ENCODE measurements at places on chromosomes 1 and 21. TPM values are rescaled to one million over a fixed set of nuclear protein-coding genes. Genes with fewer than 3 reads are reported as not detected.

DNA sequence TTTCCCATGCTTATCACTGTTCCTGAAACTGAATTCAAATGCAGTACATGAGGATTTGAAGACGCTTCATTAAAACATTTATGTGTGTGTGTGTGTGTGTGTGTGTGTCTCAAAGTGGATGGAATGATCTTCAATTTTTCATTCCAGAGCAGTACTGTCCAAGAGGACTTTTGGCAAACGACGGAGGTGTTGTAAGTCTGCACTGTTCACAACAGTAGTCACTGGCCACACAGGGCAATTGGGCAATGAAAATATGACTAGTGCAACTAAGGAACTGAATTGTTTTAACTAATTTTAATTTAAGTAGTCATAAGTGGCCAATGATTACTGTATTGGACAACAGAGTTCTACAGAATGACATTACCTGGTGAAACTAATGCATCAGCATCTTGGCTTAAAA, 5.0 kb downstream of the TAF5L start:
- DNase-seq, result peak; percentile 84
- no peaks in the 10 kb centered on the region for H3K36me3 ChIP-seq
- no peak overlapping the region for H3K4me3 ChIP-seq
- H3K4me1 ChIP-seq, result peaks cover 45% of the 10 kb centered on the region
- no peak overlapping the region for H3K27ac ChIP-seq
- no peaks in the 10 kb centered on the region for H3K27me3 ChIP-seq

- H3K36me3 ChIP-seq, result no peaks in the 10 kb centered on the region
- H3K27me3 ChIP-seq, result peaks cover 34% of the 10 kb centered on the region
- no peak for DNase-seq
- no peak overlapping the region for H3K27ac ChIP-seq
- H3K4me3 ChIP-seq, result peak overlapping the region; percentile 1
Observed at GRCh38 chr1:245166471-245166885, 11.7 kb downstream of the KIF26B start.

ACP6 gene
- 40.5 TPM for total RNA-seq

DNA sequence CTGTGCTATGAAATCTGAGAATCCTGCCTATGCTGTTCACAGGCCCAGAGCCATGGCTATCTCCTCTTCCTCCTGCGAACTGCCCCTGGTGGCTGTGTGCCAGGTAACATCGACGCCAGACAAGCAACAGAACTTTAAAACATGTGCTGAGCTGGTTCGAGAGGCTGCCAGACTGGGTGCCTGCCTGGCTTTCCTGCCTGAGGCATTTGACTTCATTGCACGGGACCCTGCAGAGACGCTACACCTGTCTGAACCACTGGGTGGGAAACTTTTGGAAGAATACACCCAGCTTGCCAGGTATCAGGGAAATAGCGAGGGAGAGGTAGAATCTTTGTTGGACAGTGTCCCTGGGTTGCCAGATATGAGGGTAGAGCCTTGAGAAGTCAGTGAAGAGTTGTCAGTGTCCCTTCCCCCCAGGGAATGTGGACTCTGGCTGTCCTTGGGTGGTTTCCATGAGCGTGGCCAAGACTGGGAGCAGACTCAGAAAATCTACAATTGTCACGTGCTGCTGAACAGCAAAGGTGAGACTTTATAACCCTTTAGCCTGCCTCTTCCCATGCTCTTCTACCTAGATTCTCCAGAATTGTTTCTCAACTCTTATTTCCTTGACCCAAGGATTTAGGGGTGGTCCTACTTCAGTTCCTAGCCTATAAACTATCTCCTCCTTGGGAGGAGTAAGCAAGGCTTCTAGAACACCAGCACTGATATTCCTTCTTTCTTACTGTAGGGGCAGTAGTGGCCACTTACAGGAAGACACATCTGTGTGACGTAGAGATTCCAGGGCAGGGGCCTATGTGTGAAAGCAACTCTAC, 1.4 kb downstream of the NIT1 start:
- DNase-seq, result peak; percentile 90
- H3K27ac ChIP-seq, result peak overlapping the region; percentile 95
- H3K27me3 ChIP-seq, result no peaks in the 10 kb centered on the region
- H3K36me3 ChIP-seq, result peaks cover 76% of the 10 kb centered on the region

DNA sequence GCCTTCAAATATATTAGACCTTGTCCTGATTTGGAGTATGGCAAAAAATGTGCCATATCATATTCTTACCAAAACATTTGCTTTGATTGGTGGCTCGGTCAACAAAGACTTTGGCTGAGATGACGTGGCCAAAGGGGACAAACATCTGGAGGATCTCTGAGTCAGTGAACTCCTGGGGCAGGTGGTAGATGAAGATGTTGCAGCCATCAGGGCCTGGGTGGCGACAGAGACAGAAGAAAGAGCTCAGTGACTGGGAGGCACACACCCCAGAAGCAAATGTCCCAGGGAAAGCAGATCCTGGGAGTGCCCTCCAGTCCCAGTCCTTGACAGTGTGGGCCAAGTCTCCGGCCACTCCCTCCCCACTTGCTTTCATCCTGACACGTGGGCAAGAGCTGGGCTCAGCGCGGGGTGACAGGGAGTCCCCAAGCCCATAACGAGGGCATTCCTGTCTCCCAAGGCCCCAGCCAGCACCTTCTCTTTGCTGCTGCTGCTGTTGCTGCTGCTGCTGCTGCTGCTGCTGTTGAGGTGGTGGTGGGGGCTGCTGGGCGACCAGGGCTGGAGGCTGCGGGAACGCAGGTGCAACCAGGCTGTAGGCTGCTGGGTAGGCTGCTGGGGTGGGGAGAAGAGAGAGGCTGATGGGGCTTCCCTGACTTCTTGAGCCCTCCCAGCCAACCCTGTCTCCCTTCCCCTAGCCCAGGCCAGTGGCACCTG, 10.7 kb downstream of the CELF3 start:
- H3K27me3 ChIP-seq, result no peaks in the 10 kb centered on the region
- H3K4me1 ChIP-seq, result peaks cover 6% of the 10 kb centered on the region
- H3K36me3 ChIP-seq, result peaks cover 19% of the 10 kb centered on the region
- DNase-seq, result peak; percentile 27
- no peak overlapping the region for H3K27ac ChIP-seq

MPZ gene
- total RNA-seq, result 0.29 TPM

KCNN3 gene
- total RNA-seq, result not detected

DNA sequence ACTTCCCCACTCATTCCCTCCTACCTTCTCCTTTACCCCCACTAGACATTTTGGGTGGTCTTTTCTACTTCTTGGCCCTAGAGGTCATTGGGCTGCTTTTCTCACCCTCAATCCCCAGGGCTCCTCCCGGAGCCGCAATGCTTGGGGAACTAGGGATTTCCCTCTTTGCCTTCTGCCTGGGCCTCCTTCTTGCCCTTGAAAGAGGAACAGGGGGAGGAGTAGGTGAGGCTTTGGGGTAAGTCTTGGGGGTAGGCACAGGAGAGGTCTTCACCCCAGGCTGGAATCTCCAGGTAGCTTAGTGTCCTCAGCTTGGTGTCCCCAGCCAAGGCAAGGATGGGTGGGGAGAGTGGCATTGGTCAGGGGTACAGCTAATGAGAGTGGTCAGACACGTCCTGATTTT, 56.2 kb upstream of the EPS8L3 start:
- H3K36me3 ChIP-seq, result peaks cover 7% of the 10 kb centered on the region
- no peaks in the 10 kb centered on the region for H3K27me3 ChIP-seq
- no peak overlapping the region for H3K4me3 ChIP-seq
- H3K27ac ChIP-seq, result no peak overlapping the region

AVPR1B gene
- total RNA-seq, result not detected

BCAR3 gene
- total RNA-seq, result 83.6 TPM

CXADR gene
- 7.9 TPM for total RNA-seq

DNA sequence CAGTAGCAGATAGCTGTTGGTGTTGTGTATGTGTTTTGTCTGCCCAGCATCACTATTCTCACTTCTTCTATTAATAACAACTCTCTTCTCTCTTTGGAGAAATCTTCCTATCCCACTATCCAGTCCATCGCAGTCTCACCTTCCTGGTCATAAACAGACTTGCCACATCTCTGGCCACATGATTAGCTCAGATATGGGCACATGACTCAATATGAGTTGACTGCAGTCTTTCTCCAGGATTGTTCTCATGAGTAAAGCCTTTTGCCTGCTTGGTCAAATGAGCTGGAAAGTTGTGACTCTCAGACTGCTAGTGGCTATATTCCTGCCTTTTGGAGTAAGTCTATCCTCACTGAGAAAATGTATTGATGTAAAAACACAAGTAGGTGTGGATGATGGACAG, 32.9 kb upstream of the TADA1 start:
- H3K27ac ChIP-seq, result no peak overlapping the region
- no peaks in the 10 kb centered on the region for H3K4me1 ChIP-seq
- H3K4me3 ChIP-seq, result no peak overlapping the region
- no peaks in the 10 kb centered on the region for H3K27me3 ChIP-seq
- H3K36me3 ChIP-seq, result peaks cover 6% of the 10 kb centered on the region

LRRN2 gene
- total RNA-seq, result not detected

DNA sequence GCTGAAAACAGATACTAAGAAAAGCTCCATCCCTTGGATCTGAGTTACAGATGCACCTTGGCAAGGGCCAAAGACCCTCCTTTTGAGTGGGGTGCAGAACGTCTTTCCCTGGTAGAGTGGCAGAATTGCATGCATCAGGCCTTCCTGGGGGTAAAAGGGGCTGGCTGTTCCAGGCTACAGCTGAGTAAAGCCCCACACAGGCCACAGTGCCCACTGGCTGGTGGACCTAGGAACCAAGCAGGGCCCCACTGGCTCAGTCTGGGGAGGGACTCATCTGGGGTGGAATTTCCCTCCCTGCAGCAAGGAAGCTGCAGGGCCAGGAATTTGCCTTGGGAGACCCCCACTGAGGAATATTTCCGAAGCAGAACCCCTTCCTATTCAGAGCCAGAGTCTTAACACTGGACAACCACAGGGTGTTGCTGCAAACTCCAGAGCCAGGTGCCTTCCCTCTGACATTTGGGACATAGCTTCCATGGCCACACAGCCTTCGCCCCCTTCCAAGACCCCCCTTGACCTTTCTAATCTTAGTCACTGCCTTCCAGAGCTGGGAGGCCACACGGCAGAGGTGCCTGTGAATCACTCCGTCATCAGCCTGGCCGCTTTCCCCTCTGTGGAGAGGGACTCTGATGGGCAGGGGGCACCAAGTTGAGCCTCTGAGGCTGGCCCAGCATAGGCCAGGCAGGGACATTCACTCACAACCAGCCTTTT, 52.5 kb downstream of the LACTBL1 start:
- no peak overlapping the region for H3K27ac ChIP-seq
- no peaks in the 10 kb centered on the region for H3K36me3 ChIP-seq
- peaks cover 5% of the 10 kb centered on the region for H3K4me1 ChIP-seq
- H3K27me3 ChIP-seq, result peaks cover 17% of the 10 kb centered on the region

SPATA21 gene
- total RNA-seq, result not detected

RBM11 gene
- 3.9 TPM for total RNA-seq

PLK3 gene
- 47.2 TPM for total RNA-seq

MYBPH gene
- total RNA-seq, result not detected

SLAMF6 gene
- total RNA-seq, result not detected

- H3K4me1 ChIP-seq, result no peaks in the 10 kb centered on the region
- DNase-seq, result no peak
- H3K27ac ChIP-seq, result no peak overlapping the region
- H3K36me3 ChIP-seq, result no peaks in the 10 kb centered on the region
Observed at GRCh38 chr1:57901208-57901919, 477.5 kb upstream of the DAB1 start.

GRCh38 chr1:38677756-38678155, 181.8 kb downstream of the RRAGC start:
- H3K36me3 ChIP-seq, result no peaks in the 10 kb centered on the region
- DNase-seq, result no peak
- peaks cover 38% of the 10 kb centered on the region for H3K27me3 ChIP-seq

DNA sequence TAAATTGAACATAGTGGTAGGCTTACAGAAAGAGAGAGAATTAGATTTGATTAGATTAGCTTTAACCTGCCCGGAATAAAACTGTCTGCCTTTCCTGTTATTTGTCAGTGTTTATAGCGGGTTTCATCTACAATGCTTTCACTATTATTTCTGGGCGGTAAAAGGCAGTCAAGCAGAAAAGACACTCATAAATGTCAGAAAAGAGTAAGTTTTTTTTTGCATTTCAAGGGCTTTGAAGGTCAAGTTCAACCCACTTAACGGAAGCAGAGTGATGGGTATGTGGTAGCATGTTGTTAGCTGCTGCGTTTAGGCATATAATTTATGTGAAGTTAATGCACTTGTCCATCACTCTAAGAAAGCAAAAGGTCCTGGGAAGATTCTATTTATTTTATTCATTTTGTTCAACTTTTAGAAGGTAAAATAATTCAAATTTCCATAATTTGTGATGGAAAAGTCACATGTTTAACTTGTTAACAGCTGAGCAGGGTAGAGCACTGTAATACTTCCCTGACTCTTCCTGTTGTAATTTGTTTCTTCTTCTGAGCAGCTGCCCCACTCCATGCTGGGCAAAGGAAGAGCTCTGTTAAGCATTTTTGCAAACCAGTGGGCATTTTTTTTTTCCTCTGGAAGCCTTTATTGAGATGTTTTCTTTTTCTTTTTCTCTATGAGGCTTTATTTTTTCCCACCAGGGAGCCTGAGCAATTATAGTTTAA, 220.1 kb downstream of the ST6GALNAC3 start:
- H3K4me3 ChIP-seq, result no peak overlapping the region
- peaks cover 29% of the 10 kb centered on the region for H3K27me3 ChIP-seq
- no peak overlapping the region for H3K27ac ChIP-seq
- DNase-seq, result no peak

DNA sequence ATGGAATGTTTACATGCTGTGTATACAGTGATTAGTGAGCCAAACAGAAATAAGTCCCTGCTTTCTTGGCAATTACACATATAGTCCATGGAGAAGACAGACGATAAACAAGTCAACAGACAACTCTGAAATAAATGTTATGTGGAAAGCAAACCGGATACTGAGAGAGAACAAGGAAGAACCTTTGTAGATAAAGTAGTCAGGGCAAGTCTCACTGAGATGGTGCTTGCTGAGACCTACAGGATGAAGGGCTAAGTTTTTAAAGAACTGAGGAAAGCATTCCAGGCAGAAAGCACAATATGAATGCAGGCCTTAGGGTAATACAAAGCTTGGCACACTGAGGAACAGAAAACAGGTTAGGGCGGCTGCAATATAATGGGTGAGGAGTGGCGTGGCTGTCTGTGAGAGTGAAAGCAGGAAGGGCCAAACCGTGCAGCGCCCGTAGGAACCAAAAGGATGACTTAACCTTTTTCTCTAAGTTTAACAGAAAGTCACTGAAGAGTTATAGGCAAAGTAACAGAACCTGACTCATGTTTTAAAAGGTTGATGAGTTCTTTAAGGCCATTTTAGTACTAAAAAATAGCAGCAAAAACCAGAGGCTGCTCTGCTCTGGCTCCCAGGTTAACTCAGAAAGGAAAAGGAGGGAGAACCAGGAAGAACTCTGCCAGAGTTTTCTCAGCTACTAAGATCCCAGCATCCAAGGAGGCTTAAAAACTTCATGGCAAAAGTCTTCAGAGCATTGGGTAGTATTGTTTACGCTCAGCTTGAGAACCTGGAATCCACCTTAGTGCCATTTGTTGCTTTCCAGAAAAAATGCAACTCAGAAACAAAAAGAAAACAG, 8.7 kb upstream of the TTF2 start:
- H3K36me3 ChIP-seq, result peaks cover 4% of the 10 kb centered on the region
- H3K27me3 ChIP-seq, result no peaks in the 10 kb centered on the region
- peaks cover 12% of the 10 kb centered on the region for H3K4me1 ChIP-seq
- H3K4me3 ChIP-seq, result peak overlapping the region; percentile 6
- peak overlapping the region; percentile 65 for H3K27ac ChIP-seq

DNA sequence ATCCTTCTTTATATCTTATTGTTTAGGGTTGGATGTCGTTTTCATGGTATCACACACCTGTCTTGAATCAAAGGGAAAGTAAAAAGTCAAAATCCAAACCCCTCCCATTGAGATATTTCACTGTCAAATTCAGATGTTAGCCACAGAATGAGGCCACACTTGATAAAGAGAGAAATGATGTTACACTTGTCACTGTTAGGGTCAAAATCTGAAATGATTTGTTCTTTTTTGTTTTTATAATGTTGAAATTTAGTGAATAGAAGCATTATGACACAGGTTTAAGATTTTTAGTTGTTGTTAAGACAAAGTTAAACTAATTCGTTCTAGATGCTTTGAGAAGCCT, 13.1 kb downstream of the NFIA start:
- peaks cover 48% of the 10 kb centered on the region for H3K4me1 ChIP-seq
- no peaks in the 10 kb centered on the region for H3K27me3 ChIP-seq
- H3K36me3 ChIP-seq, result peaks cover 27% of the 10 kb centered on the region
- no peak for DNase-seq
- no peak overlapping the region for H3K4me3 ChIP-seq

Measured in MCF 10A (cell line).